Stimulated activated CD4-positive, alpha-beta T cell treated with anti-CD3 and anti-CD28 coated beads, Interleukin-4, amount 100 ng/mL, for 24 hours (primary cell): ENCODE measurements at places on chromosomes 12 and 14.

- DNase-seq, result no peak
These were observed 184.8 kb downstream of the ZFP36L1 start for GRCh38 chr14:68607867-68608573.

DNA sequence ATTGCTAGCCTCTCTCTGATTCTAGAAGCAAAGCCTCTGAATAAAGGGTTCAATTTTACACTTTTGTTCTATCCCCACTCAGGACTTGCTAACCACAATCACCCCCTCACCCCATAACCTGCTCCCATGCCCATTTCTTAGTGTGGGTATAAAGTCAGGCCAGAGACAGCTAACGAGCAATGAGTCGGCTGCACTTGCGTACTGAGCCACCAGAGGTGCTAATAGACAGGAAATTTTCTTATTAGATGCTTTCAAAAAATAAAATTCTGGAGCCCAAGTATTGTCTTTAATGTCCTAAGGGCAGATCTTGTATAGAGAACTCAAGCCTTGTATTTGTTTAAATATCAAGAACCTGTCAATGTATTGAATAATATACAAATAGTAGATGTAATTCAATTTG, 256.9 kb downstream of the SYT1 start:
- no peak for DNase-seq

GRCh38 chr14:51079085-51079484, 15.8 kb downstream of the TRIM9 start:
- DNase-seq, result no peak

- no peak for DNase-seq
These were observed 44.9 kb downstream of the LIN7A start for GRCh38 chr12:80892597-80893445.

DNA sequence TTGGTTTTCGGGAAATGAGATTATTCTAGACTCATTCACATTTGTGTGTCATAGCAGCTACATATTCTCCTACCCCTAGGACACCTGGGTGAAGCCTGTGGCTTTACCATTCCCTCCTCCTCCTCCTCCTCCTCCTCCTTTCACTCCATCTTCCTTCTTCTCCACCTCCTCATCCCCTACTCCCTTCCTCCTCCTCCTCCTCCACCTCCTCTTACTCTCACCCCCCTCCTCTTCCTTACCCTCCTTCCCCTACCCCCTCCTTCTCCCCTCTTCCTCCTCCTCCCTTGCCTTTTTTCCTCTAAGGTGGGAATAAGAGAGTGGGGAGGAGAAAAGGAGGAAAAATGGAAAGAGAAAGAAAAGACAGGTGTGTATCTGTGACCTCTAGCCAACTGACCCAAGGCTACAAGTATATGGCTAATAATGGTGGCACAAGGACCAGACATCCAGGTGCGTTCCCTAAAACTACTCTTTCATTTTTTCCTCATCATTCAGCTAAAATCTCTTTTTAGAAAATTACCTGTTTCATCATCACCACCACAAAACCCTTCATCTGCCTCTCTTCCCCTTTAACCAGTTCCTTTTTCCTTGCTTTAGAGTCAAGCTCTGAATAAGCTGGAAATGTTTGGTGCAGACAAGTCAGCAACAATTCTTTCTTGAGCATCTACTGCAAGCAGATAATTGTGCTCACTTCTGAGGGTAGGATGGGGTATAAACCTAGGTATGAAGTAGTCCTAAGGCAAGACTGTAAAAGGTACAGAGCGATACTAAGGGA, 149.8 kb upstream of the FOXN3 start:
- no peak for DNase-seq

DNA sequence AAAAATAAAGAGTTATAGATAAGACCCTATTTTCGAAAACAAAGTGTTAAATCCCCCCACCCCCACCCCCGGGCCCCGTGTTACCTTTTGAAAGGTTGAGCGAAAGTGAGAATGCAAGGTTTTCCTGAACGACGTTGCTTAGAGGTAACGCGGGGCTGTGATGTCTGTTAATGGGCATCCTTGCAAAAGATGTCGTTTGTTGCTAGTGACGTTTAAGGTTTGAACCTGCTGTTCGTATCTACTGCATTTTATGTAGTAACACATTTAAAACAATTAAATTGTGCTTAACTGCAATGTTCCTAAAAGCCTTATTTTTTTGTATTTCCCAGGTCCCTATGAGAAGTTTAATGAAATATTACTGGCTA, 1.2 kb downstream of the CPSF6 start:
- peak; percentile 40 for DNase-seq

- DNase-seq, result no peak
These were observed 76.5 kb downstream of the SNAPC1 start for GRCh38 chr14:61838661-61839245.
